ENCODE measurements at places on chromosomes 3 and 15.

DNA sequence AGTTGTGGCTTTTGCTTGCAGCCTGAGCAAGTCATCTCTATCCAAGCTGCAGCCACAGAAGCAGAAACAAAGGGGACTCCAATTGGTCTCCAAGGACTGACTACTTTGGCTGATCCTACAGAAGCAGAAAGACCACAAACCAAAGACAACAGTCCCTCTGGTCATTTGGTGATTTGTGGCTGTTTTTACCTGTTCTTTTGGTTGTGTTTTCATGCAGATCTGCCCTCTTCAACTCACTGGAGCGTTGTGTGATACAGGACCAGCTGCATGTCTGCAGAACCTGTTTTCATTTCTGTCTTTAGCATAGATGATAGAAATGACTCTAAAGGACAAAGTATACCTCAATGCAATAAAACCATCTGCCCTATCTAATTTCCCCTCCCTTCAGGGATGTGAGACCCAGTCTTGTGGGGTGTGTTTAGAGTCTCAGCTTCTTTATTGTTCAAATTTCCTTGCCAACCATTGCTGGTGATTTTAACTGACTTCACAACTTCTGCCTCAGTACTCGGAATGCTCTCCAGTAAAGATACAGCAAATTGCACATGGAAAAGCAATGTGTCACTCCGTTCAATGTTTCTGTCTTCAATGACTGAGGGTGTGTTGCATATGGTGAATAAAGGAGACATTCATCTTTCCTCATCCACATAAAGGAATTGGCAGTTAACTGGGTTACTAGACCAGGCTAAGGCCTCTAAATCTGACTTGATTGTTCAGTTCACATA is 48.9 kb upstream of the SLC7A14 start:
- DNase-seq, result no peak

DNA sequence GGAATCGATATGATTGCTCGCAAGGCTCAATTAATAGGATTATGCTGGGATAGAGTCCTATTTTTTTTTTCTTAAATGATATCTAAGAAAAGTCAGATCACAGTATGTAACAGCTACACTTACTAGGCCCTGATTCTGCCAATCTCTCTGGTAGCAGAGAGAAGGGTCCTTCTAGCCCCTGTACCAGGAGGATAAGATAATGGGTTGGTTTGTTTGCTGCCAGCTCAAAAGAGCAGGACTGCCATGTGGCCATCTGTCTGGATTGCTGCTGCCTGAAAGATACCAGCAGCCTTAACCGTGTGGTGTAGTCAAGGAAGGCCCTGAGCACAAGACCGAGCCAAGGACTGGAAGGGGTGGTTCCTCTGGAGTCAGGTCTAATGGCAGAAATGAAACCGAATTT is 236.4 kb downstream of the KLF13 start:
- DNase-seq, result no peak

DNA sequence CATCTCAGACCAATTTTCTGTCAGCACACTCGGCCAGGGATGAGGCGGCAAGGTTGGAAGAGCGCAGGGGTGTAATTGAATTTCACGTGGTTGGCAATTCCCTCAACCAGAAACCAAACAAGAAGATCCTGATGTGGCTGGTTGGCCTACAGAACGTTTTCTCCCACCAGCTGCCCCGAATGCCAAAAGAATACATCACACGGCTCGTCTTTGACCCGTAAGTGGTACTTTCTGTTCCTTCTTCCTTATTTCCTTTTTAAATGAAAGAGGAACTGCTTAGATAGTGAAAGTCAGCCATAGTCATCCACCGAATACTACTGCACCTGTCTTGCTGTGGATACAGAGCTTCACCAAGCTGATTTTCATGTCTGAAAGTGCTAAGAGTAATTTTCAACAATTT is 60.1 kb downstream of the SGO1 start:
- DNase-seq, result no peak

- no peak for DNase-seq
These were observed 52.8 kb downstream of the MGA start for GRCh38 chr15:41713047-41713446.

DNA sequence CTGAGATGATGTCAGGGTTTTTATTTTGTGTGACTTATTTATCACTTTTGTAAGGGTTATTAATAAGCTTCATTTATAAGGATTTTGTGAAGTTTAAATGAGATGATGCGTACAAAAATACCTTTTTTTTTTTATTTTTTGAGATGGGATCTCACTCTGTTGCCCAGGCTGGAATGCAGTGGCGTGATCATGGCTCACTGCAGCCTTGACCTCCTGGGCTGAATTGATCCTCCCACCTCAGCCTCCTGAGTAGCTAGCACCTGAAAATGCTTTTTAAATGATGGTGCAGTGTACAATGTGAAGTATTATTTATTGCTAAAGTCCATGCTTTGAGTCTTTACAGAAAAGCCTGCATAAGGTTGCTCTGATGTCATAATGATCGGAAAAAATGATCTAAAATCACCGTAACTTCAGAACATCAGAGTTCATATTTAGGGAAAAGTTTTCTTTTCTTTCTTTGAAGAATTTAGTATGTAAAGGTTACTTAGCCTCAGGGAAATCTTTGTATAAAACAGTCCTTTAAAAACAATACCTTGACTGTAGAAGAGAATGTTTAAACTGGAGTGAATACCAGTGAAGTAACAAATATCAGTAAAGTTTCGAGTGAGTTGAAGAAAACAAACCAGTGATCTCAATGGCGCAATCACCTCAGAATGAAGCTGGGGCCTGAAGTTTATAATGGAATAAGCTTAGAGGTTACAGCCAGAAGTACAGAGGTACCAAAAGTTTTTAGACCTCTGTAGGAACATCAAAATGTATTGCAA is 29.7 kb downstream of the TCF12 start:
- DNase-seq, result no peak

DNA sequence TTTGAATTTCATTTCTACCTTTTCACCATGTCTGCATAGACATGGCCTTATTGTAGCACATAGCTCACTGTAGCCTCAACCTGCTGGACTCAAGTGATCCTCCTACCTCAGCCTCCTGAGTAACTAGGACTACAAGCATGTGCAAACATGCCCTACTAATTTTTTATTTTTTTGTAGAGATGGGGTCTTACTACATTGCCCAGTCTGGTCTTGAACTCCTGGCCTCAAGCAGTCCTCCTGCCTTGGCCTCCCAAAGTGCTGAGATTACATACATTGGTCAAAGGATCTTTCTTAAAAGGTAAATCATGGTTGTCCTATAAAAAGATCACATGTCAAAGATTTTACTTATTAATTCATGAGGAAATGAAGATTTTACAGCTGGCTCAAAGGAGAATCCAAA is 57.2 kb upstream of the GOLGA8B start:
- no peak for DNase-seq

DNA sequence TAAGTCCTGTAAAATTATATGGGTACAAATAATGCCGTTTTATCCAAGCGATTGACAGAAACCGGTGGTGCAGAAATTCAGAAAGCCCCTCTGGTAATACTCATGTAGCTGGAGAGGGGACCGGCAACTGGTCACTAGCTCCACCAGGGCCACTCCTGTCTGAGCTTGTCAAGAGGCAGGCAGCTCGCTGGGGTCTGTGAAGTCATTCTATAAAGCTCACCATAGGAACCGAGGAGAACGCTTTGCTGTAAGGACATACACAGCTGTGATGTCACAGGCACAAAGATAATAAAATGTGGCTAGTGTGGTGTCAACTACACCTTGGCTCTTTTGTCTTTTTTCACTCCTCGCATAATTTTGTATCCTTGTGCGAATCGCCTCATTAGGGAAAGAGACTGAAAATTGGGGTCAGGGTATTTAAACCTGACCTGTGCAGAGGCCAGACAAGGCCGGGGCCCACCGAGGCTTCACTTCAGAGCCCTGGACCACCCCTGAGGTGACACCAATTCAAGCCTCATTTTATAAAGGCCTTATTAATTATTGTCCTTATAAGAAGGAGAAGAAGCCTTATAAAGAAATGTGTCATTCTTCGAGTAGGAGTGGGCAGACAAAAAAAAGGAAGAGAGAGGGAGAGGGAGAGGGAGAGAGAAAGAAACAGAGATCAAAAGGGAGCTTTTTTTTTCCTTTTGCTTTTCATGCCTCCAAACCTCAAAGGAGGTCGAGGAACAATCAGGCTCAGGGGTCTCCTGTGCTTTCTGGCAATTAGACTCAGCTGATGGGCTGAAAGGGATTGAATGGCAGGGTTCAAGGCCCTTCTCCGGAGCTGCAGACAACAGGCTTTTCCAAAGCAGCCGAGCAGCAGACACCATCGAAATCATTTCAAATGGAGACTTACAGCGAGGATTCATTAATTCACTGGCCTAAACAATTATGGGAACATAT is 813.3 kb upstream of the ARRDC4 start:
- no peak for DNase-seq

DNA sequence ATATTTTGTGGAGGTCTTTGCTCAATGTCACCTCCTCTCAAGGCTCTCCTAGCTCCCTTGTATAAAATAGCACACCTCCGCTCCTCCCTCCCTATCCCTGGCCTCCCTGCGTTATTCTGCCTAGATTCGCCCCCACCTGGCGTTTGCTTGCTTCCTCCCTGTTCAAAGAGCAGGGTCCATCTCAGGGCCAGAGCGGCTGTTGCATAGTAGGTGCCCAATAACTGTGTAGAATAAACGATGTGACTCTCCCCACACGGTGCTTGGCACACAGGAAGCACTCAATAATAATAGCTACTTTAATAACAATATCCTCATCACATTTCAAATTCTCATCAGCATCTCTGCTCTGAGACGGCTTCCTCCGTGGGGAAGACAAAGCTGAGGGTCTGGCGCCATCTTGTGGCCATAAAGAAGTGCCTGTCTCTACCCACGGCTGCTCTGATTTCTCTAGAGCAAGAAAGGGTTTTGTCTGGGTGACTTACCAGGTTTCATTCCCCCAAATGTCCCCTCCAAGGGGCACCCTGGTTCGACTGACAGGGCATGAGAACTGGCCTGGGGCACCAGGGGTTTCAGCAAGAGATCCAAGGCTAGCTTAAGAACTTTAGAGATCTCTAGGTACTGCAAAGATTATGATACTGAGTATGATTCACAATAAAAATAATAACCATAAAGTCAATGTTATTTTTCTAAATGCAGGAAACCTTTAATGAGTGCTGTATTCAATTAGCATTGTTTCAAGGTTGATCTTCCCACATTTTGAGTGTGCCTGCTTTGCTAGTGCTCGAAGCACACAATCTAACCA is 16.1 kb downstream of the CD276 start:
- peak; percentile 66 for DNase-seq

DNA sequence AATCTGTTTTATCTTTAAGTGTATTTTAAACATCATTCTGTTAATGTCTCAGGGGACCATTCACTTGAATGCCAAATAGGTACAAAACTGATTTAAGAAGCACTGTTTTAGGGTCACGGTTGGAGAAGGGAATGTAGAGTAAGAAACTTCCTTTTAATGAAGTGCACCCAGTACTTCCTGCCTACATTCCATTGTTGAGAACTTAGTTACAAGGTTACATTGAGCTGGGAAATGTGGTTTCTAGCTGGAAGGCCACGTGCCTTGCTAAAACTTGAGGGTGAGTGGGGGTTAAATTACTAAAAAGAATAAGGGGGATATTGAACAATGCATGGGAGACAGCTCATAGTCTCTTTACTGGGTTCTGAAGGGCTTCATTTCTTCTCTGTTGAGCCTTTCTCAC is 78.3 kb upstream of the TBC1D5 start:
- no peak for DNase-seq

DNA sequence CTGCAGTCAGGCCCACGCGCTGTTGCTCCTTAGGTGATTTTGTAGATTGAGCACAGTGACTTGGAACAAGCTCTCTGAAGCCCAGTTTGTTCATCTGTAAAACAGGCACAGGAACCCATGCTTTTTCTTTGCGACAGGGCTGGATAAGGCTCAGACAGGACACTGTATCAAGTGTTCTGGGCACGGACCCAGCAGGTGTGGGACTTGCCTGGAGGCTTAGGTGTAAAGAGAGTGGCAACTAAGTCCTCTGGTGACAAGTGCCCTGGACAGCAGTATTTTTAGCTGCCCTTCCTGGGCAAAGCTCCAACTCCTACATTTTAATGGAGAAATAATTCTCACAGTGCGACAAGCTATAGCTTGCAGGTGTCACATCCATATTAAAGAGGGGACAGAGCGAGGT is 32.2 kb downstream of the CD276 start:
- DNase-seq, result no peak

GRCh38 chr15:64134345-64134829 is 17.1 kb upstream of the SNX22 start:
- DNase-seq, result no peak

- DNase-seq, result no peak
These were observed 12.2 kb upstream of the NMD3 start for GRCh38 chr3:161208931-161209330.

DNA sequence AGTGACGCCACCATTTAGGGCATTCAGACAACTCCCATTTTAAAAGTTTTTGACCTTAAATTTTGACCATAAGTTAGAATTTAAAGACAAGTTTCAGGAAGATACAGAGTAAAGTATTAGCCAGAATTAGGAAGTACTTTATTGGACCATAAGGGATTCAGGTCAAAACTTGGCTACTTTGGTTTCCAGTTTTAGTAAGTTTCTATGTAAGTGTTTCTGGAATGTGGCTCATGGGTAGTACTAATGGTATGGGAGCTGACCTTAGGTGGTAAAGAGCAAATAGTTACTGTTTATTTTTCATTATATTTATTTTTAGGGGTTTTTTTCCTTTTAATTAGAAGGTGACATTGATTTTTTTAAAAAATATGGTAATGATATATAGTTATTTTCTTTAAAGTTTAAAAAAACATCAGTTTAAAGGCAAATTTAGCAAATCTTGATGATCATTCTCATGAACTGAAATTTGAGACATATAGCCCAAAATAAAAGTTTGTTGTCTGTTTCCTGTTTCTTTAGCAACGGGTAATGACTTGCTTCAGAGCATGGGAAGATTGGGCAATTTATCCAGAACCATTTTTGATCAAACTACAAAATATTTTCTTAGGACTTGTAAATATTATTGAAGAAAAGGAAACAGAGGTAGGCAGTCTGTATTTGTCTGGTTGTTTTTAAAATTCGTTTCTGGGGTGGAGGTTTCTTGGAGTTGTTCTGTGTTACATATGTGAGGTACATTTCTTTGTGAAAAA is 34.3 kb downstream of the U2SURP start:
- no peak for DNase-seq

DNA sequence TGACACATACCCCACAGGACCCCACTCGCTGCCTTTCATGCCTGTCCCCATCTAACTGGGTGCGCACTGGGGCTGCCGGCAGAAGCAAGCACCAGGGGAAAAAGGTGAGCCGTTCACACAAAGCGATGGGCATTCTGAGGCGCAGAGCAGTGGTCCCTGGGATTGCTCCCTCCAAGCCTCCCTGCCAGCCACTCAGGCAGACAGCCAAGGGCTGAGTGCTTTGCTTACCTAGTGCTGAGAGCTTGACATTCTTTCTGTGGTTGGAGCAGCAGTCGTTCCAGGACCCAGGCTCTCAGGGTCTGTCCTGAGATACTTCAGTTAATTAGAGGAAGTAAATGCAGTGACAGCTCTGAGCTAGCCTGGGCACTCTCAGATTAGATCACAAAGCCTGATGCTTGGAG is 5.7 kb downstream of the ESYT3 start:
- no peak for DNase-seq

GRCh38 chr3:95123104-95123503 is 1060.2 kb downstream of the NSUN3 start:
- no peak for DNase-seq
